ENCODE measurements at places on chromosomes 16 and 17.

GRCh38 chr17:61843435-61843834 lies 19.9 kb downstream of the BRIP1 start:
- no peak for DNase-seq

- no peak for DNase-seq
Measured at GRCh38 chr17:29732613-29733012, 109.9 kb upstream of the CORO6 start.

DNA sequence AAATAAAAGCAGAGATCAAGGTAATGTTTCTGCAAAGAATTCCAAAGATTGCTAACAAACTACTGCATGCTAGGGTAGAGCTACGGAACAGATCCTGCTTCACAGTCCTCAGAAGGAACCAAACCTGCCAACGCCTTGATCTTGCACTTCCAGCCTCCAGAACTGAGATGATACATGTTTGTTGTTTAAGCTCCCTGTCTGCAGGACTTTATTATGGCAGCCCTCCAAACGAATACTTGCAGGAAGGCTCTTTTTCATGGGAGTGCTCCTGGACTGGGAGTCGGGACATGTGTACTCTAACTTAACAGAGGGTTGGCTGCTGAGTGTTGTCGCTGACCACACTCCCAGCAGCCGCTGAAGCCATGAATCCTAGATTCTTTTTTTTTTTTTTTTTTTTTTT lies 808.8 kb upstream of the EEF2KMT start:
- DNase-seq: no peak

DNA sequence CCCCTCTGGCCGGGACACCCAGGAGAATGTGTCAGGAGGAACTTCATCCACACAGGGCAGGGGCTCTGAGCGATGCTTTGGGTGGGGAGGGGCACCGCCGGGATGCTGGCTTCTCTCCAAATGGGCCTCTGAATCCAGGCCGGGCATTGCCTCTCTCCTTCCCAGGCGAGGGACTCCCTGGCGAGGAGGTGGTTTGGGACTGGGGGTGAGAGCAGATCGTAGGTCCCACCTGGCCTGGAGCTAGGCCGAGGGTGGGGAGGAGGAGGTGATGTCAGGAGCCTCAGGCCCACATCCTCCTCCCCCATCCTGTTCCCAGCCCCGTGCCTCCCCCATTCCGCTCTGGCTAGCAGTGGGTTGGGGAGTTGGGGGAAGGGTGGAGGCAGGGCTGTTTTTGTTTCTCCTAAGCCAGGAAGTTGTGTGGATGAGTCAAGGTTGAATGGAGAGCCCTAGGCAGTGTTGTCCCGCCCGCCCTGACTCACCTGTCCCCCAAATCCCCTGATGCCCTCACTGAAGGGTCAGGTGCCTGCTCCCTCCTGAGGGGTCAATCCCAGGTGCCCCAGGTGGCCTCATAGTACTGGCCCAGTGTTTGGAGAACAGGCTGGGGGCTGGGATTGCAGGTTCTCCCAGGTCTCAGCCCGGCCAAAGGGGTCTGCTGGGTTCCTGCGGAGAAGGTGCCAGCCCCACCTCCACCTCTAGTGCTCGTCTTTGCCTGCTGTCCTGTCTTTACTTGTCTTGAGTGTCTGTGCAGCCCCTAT lies 2.8 kb downstream of the GRB7 start:
- DNase-seq: peak; percentile 43

DNA sequence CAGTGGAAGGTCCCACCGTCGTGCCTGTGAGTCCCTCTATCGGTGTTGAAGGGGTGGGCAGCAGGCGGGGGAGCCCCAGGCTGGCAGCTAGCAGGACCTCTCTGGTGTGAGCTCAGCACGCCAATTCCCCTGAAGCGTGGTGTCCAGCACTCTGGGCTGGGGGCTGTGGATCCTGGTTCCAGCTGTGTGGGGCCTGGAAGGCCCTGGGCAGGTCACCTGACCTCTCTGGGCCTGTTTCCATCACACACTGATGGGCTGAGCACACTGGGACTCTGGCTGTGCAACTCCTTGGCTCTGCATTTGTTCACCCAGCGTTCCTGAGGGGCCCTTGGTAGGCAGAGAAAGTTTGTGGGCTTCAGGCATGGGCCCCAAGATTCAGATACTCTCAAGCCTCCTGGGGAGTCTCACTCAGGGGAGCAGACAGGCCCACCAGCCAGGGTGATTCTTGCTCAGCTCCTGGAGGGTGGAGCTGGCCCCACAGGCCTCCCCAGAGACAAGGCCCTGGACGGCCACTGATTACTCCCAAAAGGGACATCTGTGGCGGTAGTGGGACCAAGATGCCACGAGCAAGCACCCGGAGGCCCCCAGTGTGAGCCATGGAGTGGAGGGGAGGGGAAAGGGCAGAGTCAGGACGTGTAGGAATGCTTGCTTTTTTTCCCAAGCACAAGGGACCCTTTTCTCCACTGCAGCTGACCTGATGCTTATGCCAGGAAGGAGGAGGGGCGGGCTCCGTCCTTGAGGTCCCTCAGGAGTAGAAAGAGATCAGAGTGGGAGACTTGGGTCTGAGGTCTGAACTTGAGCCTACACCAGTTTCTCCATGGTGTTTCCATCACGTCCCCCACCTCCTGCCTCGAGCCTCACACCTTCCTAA lies 8.5 kb downstream of the SCGB1C2 start:
- DNase-seq: no peak

GRCh38 chr16:4660454-4661007 lies 32.8 kb upstream of the NUDT16L1 start:
- peak; percentile 59 for DNase-seq

DNA sequence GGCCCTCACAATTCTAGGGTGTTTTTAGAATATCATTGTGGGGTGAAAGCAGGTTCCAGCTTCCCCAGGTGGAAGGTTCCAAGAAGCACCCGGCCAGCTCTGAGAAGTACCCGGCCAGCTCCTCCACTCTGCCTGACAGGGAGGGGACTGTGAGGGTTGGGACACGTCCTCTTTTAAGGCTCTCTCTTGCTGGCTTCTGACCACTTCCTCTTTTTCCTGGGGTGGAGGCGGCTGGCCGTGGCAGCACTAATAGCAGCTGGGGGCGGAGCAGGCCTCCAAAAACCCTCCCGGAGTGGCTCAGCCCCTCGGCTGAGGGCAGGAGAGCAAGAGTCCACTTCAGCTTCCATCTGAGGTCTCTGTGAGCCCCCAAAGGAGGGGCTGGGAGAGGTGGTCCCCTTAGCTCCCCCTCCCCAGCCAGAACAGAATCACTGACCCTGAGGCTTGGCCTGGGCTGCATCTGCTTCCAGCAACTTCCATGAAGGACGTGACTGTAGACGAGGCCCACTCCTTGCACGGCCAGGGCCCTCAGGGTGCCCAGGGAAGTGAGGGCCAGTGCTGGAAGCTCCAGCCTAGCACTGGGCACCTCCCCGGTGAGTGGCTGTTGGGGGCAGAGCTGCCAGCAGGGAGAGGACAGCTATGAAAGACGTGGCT lies 26.7 kb upstream of the PLCG2 start:
- no peak for DNase-seq

GRCh38 chr16:46613352-46613751 lies 7.8 kb downstream of the SHCBP1 start:
- no peak for DNase-seq

GRCh38 chr17:7475764-7476422 lies 3.5 kb downstream of the ZBTB4 start:
- no peak for DNase-seq

DNA sequence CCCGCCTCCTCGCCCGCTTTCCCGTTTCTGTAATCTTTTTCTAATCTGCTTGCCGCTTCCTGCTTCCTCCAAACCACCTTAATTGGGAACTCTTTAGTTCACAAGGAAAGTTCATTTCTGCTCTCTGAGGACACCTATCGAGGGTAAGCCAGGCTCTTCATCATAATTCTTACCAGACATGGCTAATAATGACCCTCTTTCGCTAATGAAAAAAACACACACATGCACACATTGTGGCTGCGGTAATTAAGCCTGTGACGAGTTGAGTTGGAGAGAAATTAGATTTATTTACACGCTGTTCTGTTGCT lies 100.6 kb downstream of the ZNF423 start:
- no peak for DNase-seq

GRCh38 chr16:67468731-67469130 lies 12.2 kb downstream of the ATP6V0D1 start:
- no peak for DNase-seq

- no peak for DNase-seq
Measured at GRCh38 chr17:2033153-2033552, 3.2 kb downstream of the DPH1 start.

DNA sequence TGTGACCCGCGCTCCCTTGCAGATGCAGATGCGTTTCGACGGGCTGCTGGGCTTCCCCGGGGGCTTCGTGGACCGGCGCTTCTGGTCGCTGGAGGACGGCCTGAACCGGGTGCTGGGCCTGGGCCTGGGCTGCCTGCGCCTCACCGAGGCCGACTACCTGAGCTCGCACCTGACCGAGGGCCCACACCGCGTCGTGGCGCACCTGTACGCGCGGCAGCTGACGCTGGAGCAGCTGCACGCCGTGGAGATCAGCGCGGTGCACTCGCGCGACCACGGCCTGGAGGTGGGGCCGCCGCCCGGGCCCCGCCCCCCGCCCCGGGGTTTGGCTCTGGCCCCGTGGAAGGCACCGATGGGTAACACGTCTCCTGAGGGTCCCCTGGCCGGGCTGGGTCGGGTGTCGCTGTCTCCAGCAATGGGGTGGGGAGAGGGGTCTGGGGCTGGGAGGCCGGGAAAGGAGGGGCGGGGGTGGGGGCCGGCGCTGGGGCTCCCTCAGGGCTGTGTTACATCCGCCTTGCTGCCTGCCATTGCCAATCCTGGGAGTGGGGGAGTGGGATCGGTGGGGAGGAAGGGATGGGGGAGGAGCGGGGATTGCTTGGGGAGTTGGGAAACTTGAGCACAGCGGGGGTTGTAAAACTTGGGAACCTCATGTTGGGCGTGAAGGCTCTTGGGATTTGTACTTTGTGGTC lies 737 bp downstream of the NUDT16L1 start:
- DNase-seq: no peak

DNA sequence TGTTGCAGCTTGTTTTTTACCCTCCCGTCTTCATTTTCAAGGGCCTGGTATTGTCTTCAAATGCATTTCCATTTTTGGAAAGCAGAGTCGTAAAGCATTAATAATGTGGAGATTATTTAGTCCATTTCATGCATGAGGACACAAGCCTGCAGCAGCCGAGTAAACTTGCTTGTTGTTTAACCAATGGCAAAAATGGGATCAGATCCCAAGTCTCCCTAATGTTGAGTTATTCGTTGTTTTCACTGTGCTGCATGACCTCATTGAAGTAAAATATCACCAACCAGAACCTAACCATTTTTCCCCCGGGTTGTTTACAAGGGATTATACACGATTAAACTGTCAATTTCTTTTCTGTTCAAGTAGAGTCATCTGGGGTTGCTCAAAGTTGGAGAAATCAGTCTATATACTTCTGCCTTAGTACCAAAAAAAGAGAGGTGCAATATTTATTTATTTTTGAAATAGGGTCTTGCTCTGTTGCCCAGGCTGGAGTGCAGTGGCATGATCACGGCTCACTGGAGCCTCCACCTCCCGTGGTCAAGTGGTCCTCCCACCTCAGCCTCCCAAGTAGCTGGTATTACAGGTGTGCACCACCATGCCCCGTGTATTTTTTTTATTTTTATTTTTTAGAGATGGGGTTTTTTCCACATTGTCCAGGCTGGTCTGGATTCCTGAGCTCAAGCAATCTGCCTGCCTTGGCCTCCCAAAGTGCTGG lies 12.4 kb downstream of the AMZ2 start:
- peak; percentile 1 for DNase-seq

All from DMS79 treated with DMSO at 0.1 percent for 48 hours (cell line).